ENCODE measurements at places on chromosomes 1 and 21.

- DNase-seq = no peak
Measured at GRCh38 chr21:43799301-43799840, 10.0 kb downstream of the RRP1 start.

DNA sequence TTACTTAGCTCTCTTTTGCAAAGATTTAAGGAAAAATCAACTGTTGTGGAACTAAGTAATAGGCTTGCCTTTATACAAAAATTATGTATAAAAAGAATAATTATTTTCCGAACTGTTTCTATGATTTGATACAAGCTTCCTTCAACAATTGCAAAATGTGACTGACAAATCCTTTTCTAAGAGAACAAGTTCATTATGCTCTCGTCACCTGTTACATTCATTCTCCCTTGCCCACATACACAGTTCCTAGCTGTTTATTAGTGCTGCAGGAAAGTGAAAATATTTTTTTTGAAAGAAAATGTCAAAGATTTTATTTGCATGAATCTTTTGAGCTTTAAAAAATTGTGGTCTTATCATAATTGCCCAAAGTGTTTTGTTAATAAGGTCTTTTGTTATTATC, 466.2 kb downstream of the USP25 start:
- DNase-seq = no peak

GRCh38 chr1:60255565-60255964, 182.0 kb upstream of the C1orf87 start:
- no peak for DNase-seq

- no peak for DNase-seq
Measured at GRCh38 chr21:32001390-32001789, 128.6 kb downstream of the HUNK start.

- DNase-seq = no peak
Measured at GRCh38 chr1:43306688-43307457, 6.1 kb downstream of the TIE1 start.

DNA sequence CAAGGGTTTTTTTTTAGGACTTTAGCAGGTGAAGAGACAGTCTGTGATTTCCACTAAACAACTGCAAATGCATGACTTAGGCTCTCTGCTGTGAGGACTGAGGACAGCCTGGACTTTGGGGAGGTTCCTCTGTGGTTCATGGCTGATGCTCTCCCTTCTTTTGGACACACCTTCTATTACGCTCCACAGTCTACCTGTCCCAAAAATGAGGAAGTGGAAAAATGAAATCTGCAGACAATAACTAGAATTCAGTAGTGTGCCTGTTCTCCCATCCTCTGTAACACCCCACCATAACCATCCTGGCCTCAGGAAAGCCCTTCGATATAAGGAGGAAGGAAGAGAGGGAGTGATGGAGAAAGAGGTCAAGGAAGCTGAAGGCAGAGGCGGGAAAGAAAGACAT, 68.7 kb downstream of the NTPCR start:
- no peak for DNase-seq

- no peak for DNase-seq
Measured at GRCh38 chr1:178374016-178374415, 122.7 kb downstream of the CLEC20A start.

GRCh38 chr1:212722270-212722957, 22.8 kb upstream of the BATF3 start:
- no peak for DNase-seq

DNA sequence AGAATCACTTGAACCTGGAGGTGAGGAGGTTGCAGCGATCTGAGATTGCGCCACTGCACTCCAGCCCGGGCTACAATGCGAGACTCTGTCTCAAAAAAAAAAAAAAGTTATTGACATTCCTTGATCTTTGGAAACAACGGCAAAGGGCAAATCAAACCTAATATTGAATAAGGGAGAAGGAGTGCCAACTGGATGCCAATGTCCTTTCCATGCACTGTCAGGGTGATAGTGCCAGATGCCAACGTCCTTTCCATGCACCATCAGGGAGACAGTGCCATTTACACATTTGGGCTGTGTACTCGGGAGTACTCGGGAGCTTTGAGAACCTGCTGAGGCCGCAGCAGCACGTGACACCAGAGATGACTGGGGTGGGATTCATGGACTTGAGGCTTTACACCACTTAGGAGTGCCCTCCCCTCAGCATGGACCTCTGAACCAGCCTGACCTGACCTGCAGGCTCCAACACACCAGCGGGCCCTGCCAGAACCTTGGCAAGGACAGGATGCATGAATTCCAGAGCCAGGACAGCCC, 34.5 kb upstream of the SOD1 start:
- DNase-seq = no peak

Measured in right atrium auricular region (tissue), 2 donors.